Airway epithelial cell (primary cell): ENCODE measurements at places on chromosomes 12 and 14. TPM values are rescaled to one million over a fixed set of nuclear protein-coding genes. Genes with fewer than 3 reads are reported as not detected.

LRRC10 gene
- total RNA-seq = not detected in 2 replicates

KCNH3 gene
- 0.07 TPM in 1 of 2 replicates, not detected in the other for total RNA-seq

SERPINA3 gene
- total RNA-seq = 1.5 and 3.5 TPM in 2 replicates

SNAPC1 gene
- total RNA-seq = 8.3 and 11.5 TPM in 2 replicates

OTX2 gene
- total RNA-seq = not detected in 2 replicates

FAM186B gene
- 0.07 and 0.14 TPM in 2 replicates for total RNA-seq

VASH1 gene
- total RNA-seq = 0.21 and 1.3 TPM in 2 replicates

DPF3 gene
- 0.28 TPM in 1 of 2 replicates, not detected in the other for total RNA-seq

SERPINA12 gene
- total RNA-seq = not detected in 2 replicates

GLIPR1L2 gene
- total RNA-seq = 0.28 and 0.56 TPM in 2 replicates

C1QL4 gene
- total RNA-seq = 0.42 TPM in 1 of 2 replicates, not detected in the other

AQP6 gene
- total RNA-seq = 0.14 TPM in 1 of 2 replicates, not detected in the other

KLHDC1 gene
- total RNA-seq = 0.14 and 0.51 TPM in 2 replicates

APEX1 gene
- total RNA-seq = 168 and 175 TPM in 2 replicates

OR10AD1 gene
- total RNA-seq = not detected in 2 replicates
